ENCODE measurements at places on chromosomes 11 and 22. TPM values are rescaled to one million over a fixed set of nuclear protein-coding genes. Genes with fewer than 3 reads are reported as not detected.

- H3K4me1 ChIP-seq, result no peaks in the 10 kb centered on the region
- H3K4me3 ChIP-seq, result no peak overlapping the region
- DNase-seq, result no peak
Measured at GRCh38 chr22:42338479-42338878, 68.0 kb upstream of the TCF20 start.

GRCh38 chr11:75577207-75577606 lies 15.2 kb downstream of the SERPINH1 start:
- H3K4me1 ChIP-seq, result peaks cover 10% of the 10 kb centered on the region
- peaks cover 2% of the 10 kb centered on the region for H3K36me3 ChIP-seq
- peak overlapping the region; percentile 57 for H3K27ac ChIP-seq
- no peak overlapping the region for H3K4me3 ChIP-seq
- DNase-seq, result peak; percentile 77

- H3K27me3 ChIP-seq, result no peaks in the 10 kb centered on the region
- DNase-seq, result no peak
- H3K36me3 ChIP-seq, result no peaks in the 10 kb centered on the region
- H3K4me3 ChIP-seq, result no peak overlapping the region
- peaks cover 55% of the 10 kb centered on the region for H3K4me1 ChIP-seq
Measured at GRCh38 chr22:23532731-23533130, 47.4 kb downstream of the IGLL1 start.

GRCh38 chr11:96524475-96524874 lies 134.7 kb downstream of the JRKL start:
- no peak for DNase-seq
- H3K4me1 ChIP-seq, result no peaks in the 10 kb centered on the region
- H3K27me3 ChIP-seq, result no peaks in the 10 kb centered on the region
- no peaks in the 10 kb centered on the region for H3K36me3 ChIP-seq

GRCh38 chr22:24433828-24434470 lies 6.5 kb downstream of the ADORA2A start:
- H3K27me3 ChIP-seq, result no peaks in the 10 kb centered on the region
- no peak for DNase-seq
- peak overlapping the region; percentile 50 for H3K27ac ChIP-seq
- H3K4me1 ChIP-seq, result no peaks in the 10 kb centered on the region

DNA sequence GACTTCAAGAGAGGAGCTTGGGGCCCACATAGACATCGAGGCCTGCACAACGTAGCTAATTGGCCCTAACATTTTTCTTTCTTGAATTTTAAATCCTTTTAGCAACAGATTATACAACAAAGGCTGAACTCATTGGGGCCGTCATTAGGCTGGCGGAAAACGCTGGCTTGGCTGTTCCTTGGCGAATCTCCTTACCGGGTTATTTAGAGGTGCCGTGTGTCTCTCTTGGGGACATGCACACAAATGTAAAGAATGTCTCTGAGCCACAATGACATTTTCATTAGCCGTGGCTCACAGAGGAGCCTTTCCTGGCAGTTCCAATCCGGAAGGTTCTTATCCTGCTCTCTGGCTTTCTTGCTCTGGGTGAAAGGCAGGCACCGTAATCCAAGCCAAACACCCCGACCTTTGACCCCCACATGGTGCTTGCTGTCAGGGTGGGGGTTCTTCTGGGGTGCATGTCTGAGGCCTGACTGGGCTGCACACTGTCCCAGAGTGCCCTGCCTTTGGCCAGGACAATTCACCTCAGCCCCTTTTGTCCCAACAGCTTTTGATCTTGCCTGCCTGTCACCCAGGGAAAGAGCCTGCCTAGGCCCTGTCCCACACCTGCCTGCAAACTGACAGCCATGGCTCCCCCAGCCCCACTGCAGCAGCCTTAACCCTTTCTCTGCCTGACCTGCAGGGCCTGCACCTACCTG lies 9.2 kb upstream of the FGF3 start:
- no peaks in the 10 kb centered on the region for H3K36me3 ChIP-seq
- H3K27ac ChIP-seq, result peak overlapping the region; percentile 76
- H3K4me3 ChIP-seq, result no peak overlapping the region
- peaks cover 21% of the 10 kb centered on the region for H3K4me1 ChIP-seq
- H3K27me3 ChIP-seq, result no peaks in the 10 kb centered on the region

The PTPRCAP gene
- total RNA-seq, result 0.27 TPM

The SLC5A12 gene
- total RNA-seq, result 0.44 TPM
